ENCODE measurements at places on chromosomes 16 and 17.

DNA sequence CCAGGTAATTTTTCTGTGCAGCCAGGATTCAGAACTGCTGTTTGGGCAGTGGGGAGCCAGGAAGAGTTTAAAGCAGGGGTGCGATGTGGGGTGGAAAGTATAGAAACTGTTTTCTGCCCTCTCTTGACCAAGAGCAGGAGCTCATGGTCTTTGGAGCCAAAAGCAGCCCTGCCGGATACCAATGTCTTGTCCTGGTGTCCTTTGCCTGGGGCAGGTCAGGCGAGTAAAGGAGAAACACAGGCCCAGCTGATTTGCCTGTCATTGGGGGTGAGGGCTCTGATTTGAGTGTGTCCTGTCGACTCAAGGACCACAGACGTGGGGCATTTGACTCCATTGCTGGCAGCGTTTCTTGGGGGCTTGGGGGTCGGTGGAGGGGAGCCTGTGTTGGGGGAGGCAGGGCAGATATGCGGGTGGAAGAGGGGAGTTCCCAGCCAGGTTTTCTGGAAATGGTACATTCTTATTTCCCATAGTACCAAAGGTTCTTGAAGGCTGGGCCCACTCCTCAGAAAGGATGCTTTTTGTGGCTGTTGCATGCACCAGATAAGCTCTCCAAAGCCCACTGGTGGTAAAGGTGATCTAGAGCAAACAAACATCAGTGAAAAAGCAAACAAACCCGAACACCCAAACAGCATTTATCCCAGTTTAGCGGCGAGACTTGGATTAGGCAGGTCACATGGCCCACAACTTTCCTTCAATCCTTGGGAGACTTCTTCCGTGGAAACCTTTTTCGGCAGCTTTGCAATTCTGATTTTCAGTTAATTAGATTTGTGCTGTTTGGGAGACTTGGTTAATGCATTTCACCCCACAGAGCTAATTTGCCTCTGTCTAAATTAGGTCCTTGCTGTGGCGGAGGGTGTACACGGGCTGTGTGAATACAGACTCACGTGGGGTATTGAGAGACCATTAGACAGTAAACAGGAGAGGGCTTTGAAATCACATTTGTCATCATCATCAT is 59.0 kb downstream of the MSI2 start:
- DNase-seq, result no peak

DNA sequence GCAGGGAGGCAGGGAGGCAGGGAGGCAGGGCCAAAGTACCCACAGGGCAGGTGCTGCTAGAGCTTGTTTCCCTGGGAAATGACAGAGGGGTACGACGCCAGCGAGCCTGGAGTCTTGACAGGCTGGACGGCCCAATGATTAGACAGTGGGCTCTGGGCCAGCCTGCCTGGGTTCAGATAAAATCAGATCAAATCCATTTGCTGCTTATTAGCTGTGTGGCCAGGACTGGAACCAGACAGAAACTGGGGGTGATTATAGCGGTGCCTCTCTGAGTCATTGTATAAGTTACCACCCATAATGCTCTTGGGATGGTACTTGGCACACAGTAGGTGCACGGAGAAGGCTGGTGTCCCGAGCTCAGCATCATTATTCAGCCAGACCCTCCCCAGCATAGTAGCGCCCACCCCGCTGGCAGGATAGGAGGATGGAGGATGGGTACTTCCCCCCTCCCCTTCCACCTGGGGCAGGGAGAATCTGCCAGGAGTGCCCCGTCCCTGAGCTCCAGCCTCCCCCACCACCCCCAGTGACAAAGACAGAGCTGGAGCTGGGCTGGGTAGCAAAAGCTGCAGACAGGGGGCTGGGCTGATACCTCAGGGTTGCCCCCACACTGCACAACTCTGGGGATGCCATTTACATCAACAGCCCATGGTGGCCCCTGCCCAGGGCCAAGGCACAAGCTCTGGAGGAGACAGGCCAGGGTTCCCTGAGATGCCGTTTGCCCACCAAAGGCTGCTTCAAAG is 77.6 kb upstream of the TNRC6C start:
- no peak for DNase-seq

DNA sequence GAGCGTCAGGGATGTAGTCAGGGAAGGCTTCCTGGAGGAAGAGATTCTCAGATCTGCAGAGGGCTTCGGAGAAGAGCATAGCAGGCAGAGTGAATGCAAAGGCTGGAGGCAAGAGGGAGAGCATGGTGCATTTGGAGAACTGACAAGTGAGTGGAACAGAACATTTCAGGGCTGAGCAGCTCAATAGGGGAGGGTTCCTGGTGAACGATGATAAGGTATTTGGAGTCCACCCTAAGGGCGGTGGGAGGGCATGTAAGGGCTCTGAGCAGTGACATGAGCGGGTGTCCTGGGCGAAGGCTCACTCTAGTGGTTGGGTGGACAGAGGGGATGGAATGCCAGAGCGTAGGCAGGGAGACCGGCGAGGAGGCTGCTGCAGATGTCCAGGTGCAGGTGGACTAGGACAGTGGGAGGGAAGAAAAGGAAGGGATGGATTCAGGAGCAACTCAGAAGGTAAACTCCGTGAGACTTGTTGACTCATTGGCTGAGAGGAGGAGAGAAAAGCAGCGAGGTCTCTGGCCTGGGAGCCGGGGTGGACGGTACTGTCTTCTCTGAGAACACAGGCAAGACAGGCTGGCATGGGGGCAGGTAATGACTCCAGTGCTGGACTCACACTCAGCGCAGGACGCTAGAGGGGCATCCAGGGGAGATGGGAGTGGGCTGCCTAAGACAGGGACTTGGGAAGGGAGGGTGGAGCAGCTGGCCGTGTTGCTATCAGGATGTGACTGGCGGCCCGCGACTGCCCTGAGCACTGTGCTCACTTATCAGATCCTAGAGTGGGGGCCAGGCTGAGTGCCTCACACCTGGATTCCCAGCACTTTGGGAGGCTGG is 1.4 kb upstream of the PITPNA start:
- DNase-seq, result no peak

DNA sequence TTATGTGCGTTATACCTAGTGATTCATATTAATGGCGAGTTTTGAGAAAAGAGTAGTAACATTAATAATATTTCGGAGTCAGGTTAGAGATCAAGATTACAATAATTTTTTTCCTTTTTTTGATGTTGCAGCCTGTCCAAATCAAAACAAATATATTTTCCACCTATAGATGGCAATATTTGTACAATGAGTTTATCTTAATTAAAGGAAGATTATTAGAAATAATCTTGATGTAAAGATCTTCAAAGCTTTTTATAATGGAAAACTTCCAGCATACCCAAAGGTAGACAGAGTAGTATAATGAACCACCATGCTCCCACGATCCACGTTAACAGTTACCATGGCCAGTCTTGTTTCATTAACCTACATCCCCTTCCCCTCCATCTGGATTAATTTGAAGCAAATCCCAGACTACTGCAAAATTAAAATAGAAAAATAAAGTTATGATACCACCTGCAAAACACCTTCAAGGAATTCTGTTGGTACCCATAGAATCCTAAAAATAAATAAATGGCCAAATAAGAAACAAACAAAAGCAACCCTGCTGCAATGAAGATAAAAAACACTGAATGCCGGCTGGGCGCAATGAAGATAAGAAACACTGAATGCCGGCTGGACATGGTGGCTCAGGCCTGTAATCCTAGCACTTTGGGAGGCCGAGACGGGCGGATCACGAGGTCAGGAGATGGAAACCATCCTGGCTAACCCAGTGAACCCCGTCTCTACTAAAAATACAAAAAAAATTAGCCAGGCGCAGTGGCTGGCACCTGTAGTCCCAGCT is 46.5 kb upstream of the GINS3 start:
- DNase-seq, result no peak

DNA sequence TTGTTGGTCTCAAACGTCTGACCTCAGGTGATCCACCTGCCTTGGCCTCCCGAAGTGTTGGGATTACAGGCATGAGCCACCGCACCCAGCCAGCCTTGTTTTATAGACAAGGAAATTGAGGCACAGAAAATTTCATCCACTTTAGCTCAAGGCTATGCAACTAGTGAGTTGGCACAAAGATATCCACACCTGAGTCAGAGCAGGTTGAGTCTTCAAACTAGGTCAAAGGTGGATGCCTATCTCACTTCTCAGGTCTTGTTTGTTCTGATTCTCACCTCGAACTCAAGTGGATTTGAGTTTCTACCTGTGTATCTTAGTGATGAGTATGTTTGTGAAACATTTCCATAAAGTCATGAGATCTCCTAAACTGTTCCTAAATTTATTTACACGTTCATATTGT is 35.6 kb upstream of the GAS7 start:
- DNase-seq, result no peak

- no peak for DNase-seq
Measured at GRCh38 chr16:12295395-12295794, 318.9 kb downstream of the SNX29 start.

DNA sequence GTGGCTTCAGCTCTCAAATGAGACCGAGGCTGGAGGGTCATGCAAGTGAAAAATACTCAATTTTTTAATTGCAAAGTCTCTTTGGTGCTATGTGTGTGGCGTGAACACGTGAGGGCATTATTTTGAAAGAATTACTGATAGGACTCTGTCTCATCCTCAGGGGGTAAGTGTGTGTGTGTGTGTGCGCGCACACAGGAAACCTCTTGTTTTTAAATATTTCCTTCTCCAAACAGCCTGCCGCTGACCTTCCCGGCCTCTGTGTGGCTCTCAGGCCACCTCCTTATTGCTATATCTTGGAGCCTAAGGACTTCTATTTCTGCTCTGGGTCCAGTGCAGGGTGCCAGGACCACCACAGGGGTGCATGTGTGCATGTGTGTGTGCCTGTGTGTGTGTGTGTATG is 99.7 kb downstream of the CMIP start:
- no peak for DNase-seq

DNA sequence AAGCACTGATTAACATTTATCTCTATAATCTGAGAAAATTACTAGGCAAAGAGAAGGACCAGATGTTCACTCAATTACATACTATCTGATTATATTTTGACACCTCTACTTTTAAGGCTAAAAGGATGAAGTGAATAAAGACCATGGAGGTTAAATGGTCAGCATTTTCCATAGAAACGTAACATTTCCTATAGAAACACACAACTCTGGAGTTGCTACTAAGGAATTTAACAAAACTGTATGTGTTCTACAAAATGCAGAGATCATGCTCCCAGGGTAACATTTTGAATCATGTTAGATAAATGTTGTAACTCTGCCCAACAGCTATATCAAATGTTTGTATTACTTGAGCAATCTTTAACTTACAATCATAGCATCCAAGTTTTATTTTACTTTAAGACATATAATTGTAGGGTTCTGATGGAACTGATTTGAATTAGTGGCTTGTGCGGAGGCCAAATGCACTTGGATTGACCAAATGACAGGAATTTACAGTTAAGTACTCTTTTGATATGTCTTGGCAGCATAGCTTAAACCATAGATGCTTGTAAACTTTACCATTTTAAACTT is 97.7 kb downstream of the RPGRIP1L start:
- DNase-seq, result no peak

DNA sequence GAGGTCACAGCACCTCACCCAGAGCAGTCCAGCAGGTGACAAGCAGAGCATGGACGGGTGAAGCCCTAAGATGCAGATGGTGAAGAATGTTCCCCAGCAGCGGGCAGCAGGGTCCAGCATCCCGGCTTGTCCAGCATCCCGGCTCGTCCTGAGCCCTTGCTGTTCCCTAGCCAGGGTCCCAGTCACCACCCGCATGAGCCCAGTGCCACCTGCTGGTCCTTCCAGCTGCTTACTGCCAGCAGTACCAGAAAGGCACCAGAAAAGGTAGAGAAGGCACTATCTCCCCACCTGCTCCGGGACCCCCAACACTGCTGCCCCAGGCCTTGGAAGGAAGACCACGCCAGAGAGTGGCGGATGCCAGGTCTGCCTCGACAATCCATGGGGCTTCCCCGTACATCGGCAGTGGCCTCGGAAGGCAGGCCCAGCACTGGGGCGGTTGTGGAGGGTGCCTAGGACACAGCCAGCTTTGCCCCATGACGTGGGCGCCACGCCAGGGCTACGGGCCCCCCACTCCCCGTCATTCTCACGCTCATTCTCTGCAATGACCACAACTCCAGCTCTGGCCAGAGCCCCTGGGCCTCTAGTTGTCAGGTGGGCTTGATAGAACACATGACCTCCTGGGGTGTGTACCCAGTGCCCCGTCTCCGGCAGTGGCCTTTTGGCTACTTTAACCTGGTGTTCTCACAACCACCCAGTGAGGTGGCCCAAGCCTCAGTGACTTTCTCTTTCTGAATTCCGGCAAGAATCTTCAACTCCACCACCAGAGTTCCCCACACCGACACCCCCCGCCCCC is 1.4 kb downstream of the CENPX start:
- no peak for DNase-seq

DNA sequence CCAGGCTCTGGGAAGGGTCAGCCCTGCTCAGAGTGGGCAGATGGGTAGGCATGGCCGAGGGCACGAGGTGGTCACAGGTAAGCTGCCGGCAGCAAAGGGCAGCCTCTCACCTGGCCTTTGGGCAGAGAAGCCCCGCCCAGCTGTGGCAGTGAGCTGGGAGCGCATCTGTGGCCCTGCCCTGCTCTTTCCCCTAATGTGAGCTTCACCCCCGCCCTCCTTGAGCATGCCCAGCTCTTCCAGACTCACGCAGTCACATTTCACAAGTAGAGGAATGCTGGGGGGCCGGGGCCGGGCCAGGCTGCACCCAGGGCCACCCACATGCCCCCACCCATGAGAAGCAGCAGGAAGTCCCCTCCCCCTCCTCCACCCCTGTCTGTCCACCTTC is 40.7 kb upstream of the SLC38A10 start:
- DNase-seq, result no peak

GRCh38 chr17:28366605-28367004 is 1.6 kb upstream of the SEBOX start:
- DNase-seq, result no peak

GRCh38 chr16:8962393-8963009 is 1.2 kb downstream of the USP7 start:
- DNase-seq, result no peak

- DNase-seq, result no peak
Measured at GRCh38 chr16:86978445-86979030, 338.7 kb downstream of the C16orf95 start.

DNA sequence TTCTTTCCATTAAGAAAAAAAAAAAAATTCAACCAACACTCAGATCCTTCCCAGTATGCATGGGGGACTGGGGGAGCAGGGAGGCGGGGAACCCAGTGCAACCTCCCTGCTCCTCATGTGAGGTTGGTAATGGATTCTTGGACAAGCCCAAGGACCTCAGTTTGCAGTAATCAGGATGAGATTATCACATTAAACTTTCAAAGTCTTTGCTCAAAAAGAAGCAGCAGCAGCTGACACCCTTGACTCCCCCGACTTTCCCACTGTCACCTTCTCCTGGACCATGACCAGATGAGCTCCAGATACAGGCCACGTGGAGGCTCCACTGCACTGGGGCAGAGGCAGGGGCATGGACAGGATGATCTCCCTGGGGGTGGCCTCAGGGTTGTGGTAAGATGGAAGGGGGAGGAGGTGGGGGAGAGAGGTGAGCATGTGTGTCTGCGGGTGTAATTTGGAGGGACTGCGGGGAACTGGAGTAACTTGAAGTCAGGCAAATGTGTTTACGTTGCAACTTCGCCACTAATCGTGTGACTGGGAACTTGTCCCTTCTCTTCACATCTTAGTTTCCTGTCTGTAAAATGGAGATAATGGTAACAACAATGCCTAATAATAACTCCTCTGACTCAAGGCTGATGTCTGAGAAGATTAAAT is 19.8 kb downstream of the ZNF385C start:
- DNase-seq, result no peak
